Suprapubic skin (tissue), 4 donors: ENCODE measurements at places on chromosomes 16 and 17. TPM values are rescaled to one million over a fixed set of nuclear protein-coding genes. Genes with fewer than 3 reads are reported as not detected.
A peak's percentile ranks its signal among the peaks of the same experiment; 100 is the strongest.

DNA sequence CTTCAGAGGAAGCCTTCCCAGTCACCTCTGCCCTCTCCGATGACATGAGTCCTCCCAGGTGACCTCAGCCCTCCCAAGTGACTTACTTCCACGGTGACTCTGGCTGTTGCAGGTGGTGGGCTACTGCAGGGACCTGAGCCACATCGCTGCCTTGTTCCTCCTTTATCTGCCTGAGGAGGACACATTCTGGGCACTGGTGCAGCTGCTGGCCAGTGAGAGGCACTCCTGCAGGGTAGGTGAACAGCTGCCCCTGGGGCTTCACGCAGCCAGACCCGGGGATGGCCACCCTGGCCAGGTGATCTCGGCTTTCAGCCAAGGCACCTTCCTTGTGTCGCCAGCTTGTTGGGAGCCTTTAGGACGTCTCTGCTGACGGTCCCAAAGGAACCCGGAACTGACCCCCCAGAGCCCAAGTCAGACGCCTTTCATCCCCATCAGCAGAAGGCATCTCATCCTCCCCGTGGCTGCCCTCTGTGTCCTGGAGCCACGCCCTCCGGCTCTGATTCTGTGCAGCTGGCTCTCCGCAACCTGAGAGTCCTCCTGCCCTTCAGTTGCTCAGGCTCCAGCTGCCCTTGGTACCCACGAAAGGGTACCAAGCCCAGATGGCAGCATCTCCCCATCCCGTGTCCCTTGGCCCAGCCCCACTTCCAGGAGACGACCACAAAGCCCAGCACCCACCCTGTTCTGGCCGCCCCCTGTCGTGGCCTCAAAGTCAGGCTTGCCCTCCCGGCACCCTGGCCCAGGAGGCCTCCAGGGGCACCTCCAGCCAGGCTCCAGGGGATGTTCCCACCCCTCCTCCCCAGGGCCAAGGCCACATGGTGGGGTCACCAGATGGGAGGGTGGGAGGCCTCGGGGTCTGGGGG, 81.7 kb downstream of the GOSR1 start:
- no peak overlapping the region for H3K27ac ChIP-seq
- no peak for DNase-seq
- no peaks in the 10 kb centered on the region for H3K4me1 ChIP-seq
- no peaks in the 10 kb centered on the region for H3K36me3 ChIP-seq
- no peak overlapping the region for H3K4me3 ChIP-seq

GRCh38 chr16:53822936-53823529, 119.1 kb downstream of the FTO start:
- no peaks in the 10 kb centered on the region for H3K36me3 ChIP-seq
- no peaks in the 10 kb centered on the region for H3K27me3 ChIP-seq
- peaks cover 55% of the 10 kb centered on the region for H3K4me1 ChIP-seq
- no peak overlapping the region for H3K4me3 ChIP-seq

The MSLN gene
- 7.3 TPM for total RNA-seq

- no peaks in the 10 kb centered on the region for H3K27me3 ChIP-seq
- H3K27ac ChIP-seq = no peak overlapping the region
- H3K36me3 ChIP-seq = no peaks in the 10 kb centered on the region
Measured at GRCh38 chr17:43680461-43680860, 18.7 kb upstream of the MEOX1 start.

DNA sequence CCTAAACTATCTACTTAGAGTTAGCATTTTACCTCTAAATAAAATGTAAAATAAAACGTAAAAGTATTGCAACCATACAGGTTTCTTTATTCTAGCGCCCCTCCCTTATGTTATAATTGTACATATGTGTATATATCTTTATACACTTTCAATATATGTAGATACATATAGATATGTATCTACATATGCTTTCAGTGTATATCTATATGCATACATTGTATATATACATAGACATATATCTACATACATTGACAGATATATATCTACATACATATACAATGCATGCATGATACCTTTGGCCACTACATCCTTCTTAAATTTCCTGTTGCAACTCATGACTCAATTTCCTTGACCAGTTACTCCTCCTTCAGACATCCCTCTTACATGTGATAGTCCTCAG, 16.7 kb downstream of the BPTF start:
- H3K36me3 ChIP-seq = no peaks in the 10 kb centered on the region
- no peaks in the 10 kb centered on the region for H3K27me3 ChIP-seq
- H3K4me3 ChIP-seq = no peak overlapping the region
- no peak overlapping the region for H3K27ac ChIP-seq
- H3K4me1 ChIP-seq = peaks cover 5% of the 10 kb centered on the region

DNA sequence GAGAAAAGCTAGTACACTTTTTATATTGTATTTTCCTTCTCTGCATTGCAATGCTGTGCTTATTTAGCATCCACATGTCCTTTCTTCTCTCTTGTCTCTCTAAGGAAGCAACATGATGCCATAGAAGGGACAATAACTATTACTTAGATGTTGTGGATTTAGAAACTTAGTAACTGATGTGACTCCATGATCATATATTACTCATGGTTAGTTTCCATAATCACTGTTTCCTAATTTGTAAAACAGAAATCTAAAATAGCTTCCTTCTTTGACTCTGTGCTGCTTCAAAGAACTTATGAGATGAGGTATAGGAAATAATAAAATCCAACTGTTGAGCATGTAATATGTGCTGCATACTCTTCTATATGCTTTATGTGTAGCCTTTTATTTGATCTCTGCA, 6.6 kb upstream of the ABCA5 start:
- H3K4me3 ChIP-seq = no peak overlapping the region
- H3K4me1 ChIP-seq = no peaks in the 10 kb centered on the region
- H3K36me3 ChIP-seq = no peaks in the 10 kb centered on the region

- no peak overlapping the region for H3K27ac ChIP-seq
- no peak for DNase-seq
- no peaks in the 10 kb centered on the region for H3K4me1 ChIP-seq
- H3K27me3 ChIP-seq = no peaks in the 10 kb centered on the region
Measured at GRCh38 chr17:58488428-58488890, 251 bp upstream of the HSF5 start.

DNA sequence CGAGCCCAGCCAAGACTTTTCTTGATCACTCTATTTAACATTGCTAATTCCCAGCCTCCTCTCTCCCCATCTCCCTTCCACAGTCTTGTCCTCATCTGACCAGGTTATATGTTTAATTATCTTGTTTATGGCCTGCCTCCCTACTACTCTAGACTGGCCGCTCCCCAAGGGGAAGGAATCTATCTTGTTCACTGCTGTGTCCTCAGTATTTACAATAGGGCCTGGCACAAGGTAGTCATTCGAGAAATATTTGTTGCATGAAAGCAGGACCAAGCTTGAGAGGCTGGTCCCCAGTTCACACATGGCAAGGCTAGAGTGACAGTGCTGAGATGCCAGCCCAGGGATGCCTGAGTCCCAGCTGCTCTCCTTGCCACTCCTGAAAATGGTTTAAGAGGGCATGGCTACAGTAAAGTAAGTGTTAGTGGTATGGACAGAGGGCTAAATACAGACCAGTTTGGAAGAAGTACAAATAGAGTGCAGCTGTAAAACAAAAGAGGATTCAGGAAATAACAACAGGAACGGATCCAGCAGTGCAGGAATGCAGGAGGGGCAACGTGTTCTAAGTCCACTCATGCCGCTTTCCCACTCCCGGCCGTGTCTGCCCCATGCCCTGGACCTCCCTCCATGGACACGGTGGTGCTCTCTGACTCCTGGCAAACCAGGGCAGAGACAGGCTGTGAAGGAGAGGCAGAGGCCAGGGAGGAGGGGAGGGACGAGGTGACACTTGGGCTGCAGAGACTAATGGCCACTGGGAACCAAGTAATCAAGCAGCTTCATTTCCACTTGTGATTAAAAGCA, 65.6 kb downstream of the TOM1L2 start:
- H3K4me3 ChIP-seq = no peak overlapping the region
- no peaks in the 10 kb centered on the region for H3K27me3 ChIP-seq
- H3K27ac ChIP-seq = no peak overlapping the region
- H3K36me3 ChIP-seq = peaks cover 22% of the 10 kb centered on the region
- no peak for DNase-seq
- H3K4me1 ChIP-seq = peaks cover 23% of the 10 kb centered on the region

The TBC1D3E gene
- total RNA-seq = not detected

The TEX14 gene
- not detected for total RNA-seq

DNA sequence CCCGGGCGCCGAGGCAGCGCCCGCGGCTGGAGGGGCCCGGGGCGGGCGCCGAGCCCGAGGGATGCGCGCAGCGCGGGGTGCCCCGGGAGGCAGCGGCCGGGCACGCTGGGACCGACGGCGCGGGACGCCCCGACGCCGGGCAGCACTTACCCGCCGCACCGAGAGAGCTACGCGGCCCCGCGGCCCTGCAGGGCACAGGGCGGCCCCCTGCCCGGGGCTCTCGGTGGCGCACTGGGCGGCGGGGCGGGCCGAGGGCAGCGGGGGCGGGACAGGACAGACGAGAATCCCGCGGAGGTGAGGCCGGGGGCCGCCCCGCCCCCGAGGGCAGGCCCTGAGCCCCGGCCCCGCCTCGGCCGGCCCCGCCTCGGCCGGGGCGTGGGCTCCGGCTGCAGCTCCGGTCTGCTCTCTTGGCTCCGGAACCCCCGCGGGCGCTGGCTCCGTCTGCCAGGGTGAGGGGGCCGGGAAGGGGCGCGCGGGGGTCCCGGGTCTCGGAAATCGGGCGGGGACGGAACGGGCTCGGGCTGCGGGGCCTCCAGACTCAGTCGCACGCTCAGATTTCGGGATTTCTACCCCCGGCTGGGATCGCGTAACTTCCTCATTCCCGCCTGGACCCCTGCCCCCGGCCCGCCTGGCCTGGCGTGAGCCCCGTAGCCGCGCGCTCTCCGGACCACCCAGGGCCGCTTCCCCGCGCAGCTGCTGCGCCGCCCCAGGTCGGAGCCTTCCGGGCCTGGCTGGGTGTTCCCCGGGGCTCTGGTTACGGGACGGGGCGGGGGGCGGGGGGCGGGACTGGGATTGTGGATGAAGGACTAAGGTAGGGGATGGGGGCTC, at the start of gene PLD2:
Gene PLD2 (plus strand): TSS at position 376 of the 828 bp plus-strand sequence. CDS start 621 bp downstream, outside the sequence.
- DNase-seq = peak; percentile 89
- peak within 1 kb of the TSS; percentile 91 for H3K4me3 ChIP-seq
- H3K36me3 ChIP-seq = peaks cover 16% of the 10 kb centered on the region
- peak within 1 kb of the TSS; percentile 73 for H3K27ac ChIP-seq
- no peaks in the 10 kb centered on the region for H3K27me3 ChIP-seq

DNA sequence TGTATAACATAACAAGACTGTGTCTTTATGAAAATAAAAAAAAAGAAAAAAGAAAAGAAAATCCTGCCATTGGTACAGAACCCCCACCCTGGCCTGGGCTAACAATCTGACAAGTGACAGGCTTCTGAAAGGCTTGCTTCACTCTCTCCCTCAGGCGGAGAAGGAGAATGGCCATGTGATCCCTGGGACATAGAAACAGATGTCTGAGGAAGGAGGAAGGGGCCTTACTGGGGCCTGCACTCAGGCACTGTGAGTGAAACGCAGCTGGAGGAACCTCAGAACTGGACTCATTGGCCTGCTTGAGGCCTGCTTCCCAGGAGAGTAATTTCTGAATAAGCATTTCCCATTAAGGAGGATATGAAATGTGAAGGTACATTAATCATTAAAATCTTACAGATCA, 17.5 kb downstream of the MAP3K14 start:
- no peak for DNase-seq
- no peaks in the 10 kb centered on the region for H3K36me3 ChIP-seq
- peak overlapping the region; percentile 59 for H3K27ac ChIP-seq
- no peaks in the 10 kb centered on the region for H3K27me3 ChIP-seq
- no peak overlapping the region for H3K4me3 ChIP-seq
- H3K4me1 ChIP-seq = peaks cover 83% of the 10 kb centered on the region

The CD300C gene
- 0.64 TPM for total RNA-seq

The ARSG gene
- 10.1 TPM for total RNA-seq

GRCh38 chr16:2773188-2773968, 3.7 kb downstream of the ELOB start:
- DNase-seq = no peak
- peaks cover 54% of the 10 kb centered on the region for H3K4me1 ChIP-seq
- H3K36me3 ChIP-seq = peaks cover 58% of the 10 kb centered on the region
- H3K27me3 ChIP-seq = no peaks in the 10 kb centered on the region
- no peak overlapping the region for H3K27ac ChIP-seq

The TP53TG3F gene
- total RNA-seq = not detected

The MT2A gene
- 375 TPM for total RNA-seq

- no peaks in the 10 kb centered on the region for H3K27me3 ChIP-seq
- peaks cover 44% of the 10 kb centered on the region for H3K36me3 ChIP-seq
- H3K27ac ChIP-seq = peak overlapping the region; percentile 77
Measured at GRCh38 chr16:28845293-28845692, 855 bp downstream of the TUFM start.

DNA sequence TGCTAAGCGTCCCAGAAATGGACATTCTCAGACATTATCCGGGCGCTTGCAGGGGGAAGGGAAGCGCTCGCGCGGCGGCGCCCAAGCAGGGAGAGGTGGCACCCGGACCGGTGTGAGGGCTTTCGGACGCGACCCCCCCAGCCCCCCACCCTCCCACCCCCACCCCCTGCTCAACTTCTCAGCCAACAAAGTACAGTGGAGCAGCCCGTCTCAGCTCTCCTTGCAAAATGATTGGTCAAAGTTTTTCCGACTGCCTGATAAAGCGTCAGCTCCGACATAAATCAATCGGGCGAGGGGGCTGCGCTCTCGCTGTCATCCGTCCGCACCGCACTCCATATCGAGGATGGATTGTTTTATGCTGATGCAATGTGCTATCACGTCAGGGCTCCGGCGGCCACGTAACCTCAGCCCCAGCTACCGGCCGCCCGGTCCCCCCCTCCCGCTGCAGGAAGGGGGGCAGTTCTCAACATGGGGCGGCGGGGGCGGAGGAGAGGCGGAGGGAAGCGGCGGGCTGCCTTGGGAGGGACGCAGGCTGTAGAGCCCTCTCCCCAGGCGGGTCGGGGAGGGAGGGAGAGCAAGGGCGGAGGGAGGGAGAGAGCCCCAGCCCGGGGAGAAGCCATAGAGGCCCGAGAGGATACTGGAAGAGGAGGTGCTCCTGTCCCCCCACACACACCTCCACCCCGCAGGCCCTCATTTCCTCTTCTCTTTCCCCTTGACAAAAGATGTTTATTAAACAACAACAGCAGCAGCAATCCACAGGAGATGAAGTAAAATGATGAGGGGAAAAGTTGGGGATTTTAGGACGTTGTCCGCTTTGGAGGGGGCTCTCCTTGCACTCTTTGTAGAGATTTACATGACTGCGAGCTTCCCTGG, at the start of gene HOXB9:
Gene HOXB9 (minus strand): TSS at position 114 of the 873 bp plus-strand sequence. CDS start 89 bp downstream, at position 25.
- H3K4me3 ChIP-seq = peak within 1 kb of the TSS; percentile 53
- no peaks in the 10 kb centered on the region for H3K36me3 ChIP-seq
- peaks cover 25% of the 10 kb centered on the region for H3K4me1 ChIP-seq
- DNase-seq = no peak
- peaks cover 100% of the 10 kb centered on the region for H3K27me3 ChIP-seq

DNA sequence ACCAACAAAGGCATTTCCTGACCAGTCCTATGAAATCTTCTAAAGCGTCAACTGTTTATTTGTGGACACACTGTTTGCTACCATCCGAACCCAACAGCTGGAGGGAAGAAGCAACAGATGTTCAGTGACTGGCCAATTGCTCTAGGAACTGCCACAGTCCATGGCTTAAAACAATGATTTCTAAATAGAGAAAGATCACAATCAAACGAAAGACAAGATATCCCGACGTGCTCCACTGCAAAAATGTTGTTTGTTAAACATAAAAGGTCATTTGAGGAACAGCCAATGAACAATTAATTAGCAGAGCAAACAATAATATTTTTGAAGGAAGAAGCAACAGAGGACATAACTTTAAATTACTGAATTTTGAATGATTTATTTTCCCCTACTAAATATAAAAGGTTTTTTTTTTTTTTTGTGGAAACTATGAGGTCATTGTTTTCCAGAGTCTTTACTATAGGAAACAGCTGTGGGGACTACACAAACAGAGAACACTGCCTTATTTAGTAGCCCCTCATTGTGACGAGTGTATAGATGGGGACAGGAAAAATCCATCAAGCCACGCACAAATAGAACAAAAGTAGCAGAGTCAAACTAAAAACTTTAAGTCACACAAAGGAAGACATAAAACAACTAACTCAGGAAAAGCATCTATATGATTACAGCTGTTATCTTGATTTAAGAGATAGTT, 17.2 kb downstream of the USP31 start:
- DNase-seq = no peak
- H3K27ac ChIP-seq = peak overlapping the region; percentile 63
- H3K36me3 ChIP-seq = no peaks in the 10 kb centered on the region
- no peaks in the 10 kb centered on the region for H3K27me3 ChIP-seq

The HYDIN gene
- 0.40 TPM for total RNA-seq
